Natural killer cell (primary cell): ENCODE measurements at places on chromosomes 16 and 17. TPM values are rescaled to one million over a fixed set of nuclear protein-coding genes. Genes with fewer than 3 reads are reported as not detected.

Gene MT1G
- total RNA-seq, result not detected

Gene NPIPA7
- total RNA-seq, result 2.3 TPM

- H3K4me1 ChIP-seq, result peaks cover 22% of the 10 kb centered on the region
- H3K27me3 ChIP-seq, result no peaks in the 10 kb centered on the region
- H3K36me3 ChIP-seq, result no peaks in the 10 kb centered on the region
Measured at GRCh38 chr16:30805056-30805369, 18.0 kb upstream of the ZNF629 start.

Gene TPPP3
- 0.66 TPM for total RNA-seq

- H3K27ac ChIP-seq, result no peak overlapping the region
- no peak overlapping the region for H3K4me3 ChIP-seq
- H3K4me1 ChIP-seq, result no peaks in the 10 kb centered on the region
Measured at GRCh38 chr16:13864689-13865088, 55.3 kb upstream of the ERCC4 start.

DNA sequence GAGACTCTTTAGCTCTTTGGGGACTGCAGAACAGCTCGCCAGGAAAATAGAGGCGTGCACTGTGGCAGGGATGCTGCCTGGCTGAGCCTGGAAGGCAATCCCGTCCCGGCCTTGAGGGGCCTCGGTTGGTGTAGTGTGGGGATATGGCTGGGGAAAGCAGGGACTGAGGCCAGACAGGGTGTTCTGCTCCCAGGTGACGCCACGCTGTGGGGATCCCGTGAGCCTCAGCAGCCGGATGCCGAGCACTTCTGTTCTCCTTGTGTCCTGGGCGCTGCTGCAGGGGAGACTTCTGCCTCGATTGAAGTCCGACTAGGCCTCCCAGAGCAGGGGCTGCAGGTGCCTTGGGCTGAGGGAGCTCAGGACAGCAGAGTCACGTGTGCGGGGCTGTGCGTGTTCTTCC lies 72.6 kb downstream of the BANP start:
- DNase-seq, result no peak
- H3K27me3 ChIP-seq, result no peaks in the 10 kb centered on the region
- H3K4me3 ChIP-seq, result no peak overlapping the region
- no peak overlapping the region for H3K27ac ChIP-seq

Gene BAIAP2
- total RNA-seq, result 10.4 TPM

Gene MGRN1
- total RNA-seq, result 106 TPM

GRCh38 chr17:491086-492021 lies 138.7 kb upstream of the RPH3AL start:
- peaks cover 15% of the 10 kb centered on the region for H3K4me1 ChIP-seq
- no peak overlapping the region for H3K27ac ChIP-seq
- no peaks in the 10 kb centered on the region for H3K27me3 ChIP-seq
- peak; percentile 54 for DNase-seq

Gene CSH1
- not detected for total RNA-seq

DNA sequence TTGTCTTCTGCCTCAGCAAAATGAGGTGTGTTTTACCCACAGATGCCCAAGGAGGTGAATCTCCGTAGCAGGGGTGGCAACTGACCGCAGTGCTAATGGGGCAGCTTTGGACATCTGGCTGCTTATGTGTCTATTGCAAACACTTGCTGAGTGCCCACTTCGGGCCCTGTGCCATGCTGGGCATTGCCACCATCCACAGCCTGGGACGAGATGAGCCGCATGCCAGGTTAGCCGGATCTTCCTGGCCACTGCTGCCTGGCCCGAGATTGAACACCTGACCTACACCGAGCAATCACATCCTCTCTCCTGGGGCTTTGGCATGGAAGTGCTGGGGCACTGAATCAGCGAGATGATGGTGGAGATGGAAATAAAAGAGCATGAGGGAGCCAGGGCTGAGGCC lies 238.7 kb downstream of the GSG1L start:
- H3K4me3 ChIP-seq, result no peak overlapping the region
- no peaks in the 10 kb centered on the region for H3K4me1 ChIP-seq
- H3K36me3 ChIP-seq, result no peaks in the 10 kb centered on the region
- no peaks in the 10 kb centered on the region for H3K27me3 ChIP-seq
- no peak for DNase-seq
